Vagina (tissue), 2 donors: ENCODE measurements at places on chromosomes 16 and 17.

DNA sequence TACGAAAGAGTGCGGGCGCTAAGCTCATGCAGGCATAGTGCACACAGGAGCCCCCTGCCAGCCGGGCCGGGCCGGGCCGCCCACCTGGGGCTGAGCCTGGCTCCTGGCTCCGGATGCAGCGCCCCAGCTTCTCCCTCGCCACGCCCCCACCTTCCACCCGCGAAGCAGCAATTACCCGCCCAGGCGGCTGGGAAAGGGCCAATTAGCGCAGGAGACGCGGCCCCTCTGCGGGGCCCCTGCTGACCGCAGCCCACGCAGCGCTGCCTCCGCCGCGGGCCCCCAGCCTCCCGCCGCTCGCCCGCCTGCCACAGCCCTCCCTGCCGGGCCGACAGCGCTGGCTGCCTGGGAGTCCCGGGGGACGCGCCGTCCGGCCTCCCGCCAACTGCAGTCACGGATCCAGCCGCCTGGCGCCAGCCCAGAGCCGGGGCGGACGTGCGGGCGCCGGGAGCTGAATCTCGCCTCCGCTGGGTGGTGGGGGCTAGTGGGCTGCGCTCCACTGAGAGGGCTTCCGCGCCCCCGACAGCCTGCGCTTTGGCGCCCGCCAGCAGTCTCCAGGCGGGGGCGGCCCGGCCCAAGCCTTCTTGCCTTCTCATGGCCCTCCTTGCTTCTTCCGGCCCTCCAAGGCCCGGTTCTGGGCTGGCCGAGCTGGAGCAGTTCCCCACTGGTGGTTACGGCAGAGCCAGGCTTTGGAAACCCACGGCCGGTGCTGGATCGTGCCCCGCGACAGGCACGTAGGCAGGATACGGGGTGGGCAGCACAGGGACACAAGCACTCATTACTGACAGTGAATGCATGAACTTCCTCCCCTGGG is 14.9 kb upstream of the CBFB start:
- no peak for DNase-seq

DNA sequence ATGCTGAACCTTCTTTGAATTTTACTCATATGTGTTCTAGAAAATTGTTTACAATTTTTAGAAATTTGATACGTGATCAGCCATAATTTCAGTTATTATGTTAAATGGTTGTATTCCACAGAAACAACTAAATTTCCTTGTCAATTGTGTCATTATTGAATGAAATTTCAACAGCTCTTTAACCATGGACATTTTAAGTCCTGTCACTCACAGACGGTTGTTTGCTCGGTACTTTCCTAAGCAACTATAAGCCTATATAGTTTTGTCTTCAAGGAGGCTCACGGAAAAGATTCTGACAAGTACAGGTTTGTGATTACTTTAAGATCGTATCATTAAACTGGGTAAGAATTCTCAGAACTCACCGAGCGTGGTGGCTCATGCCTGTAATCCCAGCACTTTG is 31.8 kb downstream of the SLC39A11 start:
- DNase-seq = no peak

- no peak for DNase-seq
Observed at GRCh38 chr16:1258225-1258600, 2.3 kb downstream of the TPSD1 start.

DNA sequence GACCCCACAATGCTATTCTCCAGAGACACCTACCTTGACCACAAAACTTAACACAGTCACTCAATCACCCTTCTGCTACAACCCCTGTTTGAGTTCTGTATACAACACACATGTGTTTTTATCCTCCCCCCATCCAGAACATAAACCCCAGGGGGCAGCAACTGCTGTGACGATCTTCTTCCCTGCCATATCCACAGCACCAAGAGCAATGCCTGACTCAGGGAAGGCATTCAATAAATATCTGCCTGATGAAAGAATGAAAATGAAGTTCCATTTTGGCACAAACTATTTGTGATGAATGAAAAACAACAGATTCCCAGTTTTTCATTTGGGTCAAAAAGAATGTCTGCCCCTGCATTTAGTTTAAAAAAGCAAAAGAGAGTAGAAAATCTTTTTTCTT is 27.0 kb downstream of the ASIC2 start:
- DNase-seq = no peak

DNA sequence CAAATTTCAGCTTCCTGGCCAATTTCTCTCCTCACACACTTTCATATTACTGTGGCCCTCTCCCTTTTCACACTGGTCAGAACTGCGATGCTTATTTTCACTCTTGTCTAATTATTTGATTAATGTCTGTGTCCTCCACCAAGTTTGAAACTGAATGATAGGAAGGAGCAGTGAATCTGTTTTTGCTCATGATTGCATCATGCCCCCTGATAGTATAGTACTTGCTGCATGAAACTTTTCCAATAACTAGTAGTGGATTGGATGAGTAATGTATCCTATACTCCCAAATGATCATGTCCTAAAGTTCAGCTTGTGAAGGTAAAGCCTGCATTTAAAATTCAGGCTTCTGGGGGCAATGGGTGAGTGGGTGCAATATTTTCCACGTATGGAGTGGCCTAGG is 121.2 kb downstream of the ASIC2 start:
- DNase-seq = no peak

DNA sequence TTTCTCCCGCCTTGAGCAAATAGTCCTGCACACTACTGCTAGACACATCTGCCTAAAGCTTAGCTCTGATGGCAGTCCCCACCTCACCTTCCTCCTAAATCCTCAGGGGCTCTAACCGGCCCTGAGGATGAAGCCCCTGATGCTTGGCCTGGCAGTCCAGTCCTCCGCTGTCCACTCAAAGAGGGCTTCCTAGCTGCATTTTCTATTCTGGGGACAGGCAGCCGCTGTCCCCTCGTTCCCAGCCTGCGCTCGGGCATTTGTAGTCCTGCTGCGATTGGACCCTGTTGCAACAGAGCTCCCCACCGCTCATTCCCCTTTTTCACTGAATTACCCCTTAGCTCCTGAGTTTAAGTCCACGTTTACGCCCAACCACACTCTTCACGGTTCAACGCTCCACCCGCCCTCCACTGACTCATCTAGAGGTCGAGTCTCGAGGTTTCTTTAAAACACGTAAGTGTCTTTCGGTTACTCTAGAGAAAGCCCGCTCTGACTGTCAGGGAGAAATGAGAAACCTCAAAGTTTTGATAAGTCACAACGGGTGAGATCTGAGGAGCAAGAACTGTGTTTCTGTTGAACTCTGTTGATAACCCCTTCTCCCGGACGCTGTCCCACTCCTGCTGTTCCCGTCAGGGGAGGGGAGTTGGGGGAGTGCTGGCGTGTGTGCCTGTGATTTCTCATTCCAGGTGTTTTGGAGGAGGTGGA is 4.5 kb downstream of the CCR7 start:
- DNase-seq = no peak

DNA sequence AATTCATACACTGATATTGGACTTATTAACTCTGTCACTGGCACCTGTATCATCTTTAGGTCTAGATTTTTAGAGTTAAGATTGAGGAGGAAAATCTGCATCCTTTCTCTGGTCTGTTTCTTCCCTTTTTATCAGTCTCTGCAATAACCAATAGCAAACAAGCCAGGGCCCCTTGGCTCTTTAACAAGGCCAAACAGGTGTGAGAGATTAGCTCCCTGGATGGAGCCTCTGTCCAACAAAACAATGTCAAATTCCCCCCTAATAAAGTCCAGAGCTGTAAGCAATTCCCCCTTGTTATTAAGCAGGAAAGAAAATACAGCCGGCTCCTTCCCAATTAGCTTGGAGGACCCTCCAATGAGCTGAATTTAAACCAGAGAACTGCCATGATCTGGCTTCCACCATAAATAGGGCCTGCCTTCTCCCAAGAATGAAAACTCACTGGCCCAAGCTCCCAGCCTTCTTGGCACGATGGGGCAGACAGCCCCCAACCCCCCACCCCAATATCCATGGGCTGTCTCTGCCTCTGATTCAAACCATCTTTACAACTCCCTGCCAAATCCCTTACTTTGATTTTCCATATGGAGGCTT is 56.1 kb upstream of the SOX9 start:
- DNase-seq = no peak

- DNase-seq = no peak
Observed at GRCh38 chr16:84907575-84907974, 87.8 kb downstream of the CRISPLD2 start.

DNA sequence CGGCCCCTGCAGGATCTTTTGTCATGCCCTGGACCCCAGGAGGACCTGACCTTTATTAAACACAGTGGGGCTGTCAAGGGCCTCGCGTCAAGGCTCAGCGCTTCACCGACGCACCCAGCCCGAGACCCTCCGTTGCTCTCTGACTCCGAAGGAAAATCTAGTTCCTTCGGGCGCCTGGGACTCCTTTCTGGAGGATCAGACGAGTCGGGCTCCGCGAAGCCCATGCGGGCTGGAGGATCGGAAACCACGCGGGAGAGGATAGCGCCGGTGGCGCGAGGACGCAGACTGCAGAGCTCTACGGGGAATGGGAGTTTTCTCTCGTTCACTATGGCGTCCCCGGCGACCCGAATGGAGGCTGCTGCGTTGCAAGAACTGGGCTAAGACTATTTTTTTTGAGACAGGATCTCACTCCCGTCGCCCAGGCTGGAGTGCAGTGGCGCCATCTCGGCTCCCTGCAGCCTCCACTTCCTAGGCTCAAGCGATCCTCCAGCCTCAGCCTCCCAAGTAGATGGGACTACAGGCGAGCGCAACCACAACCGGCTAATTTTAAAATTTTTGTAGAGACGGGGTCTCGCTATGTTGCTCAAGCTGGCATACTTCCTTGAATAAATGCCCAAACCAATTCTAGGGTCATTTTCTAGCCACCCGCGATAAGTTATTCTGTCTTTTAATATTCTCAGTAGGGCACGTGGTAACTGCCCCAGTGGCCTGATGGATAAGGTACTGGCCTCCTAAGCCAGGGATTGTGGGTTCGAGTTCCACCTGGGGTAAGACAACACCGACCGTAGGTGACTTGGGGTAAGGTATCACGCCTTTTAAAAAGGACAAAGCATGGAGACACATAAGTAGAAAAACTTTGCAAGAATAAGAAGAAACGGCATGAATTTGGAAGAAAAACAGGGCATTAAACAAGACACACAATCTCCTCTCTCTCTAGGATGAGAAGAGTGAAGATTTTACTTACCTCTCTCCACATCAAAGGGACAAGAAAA is 5.5 kb downstream of the OR1F1 start:
- no peak for DNase-seq

DNA sequence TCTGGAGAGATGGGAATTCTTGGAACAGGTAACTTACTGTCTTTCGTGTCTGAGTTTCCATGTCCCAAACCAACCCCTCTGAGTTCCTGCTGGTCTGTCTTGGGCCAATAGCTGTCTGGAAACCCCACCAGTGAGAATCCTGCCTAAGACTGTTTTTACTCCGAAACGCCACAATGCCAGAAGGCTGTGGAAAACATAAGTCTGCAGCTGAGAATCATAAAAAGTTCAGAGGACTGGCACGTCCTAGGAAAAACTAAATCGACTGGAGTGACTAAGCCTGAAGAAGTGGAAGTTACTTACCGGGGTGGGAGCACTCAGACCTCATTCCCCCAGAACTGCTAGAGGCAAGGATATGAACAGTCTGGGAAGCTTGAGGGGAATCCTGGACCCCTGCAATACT is 13.3 kb downstream of the LRRC75A start:
- DNase-seq = no peak

GRCh38 chr16:81467072-81467471 is 22.5 kb downstream of the CMIP start:
- DNase-seq = no peak

DNA sequence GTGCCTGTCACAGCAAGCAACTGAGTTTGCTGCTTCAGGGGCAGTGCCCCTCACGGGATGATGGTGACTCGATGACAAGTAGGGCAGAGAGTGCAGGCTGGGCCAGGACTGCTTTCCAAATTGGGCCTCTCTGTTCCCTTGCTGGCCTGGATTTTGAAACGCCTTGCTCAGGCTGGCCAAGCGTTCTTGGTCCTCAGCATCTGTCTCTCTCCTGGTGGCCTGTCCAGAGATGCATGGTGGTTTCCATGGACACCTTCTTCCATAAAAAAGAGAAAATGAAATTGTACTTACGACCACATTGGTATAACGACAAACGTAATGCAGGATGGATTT is 19.4 kb upstream of the PRM1 start:
- DNase-seq = no peak

GRCh38 chr17:81102869-81103268 is 62.4 kb upstream of the PVALEF start:
- DNase-seq = no peak

DNA sequence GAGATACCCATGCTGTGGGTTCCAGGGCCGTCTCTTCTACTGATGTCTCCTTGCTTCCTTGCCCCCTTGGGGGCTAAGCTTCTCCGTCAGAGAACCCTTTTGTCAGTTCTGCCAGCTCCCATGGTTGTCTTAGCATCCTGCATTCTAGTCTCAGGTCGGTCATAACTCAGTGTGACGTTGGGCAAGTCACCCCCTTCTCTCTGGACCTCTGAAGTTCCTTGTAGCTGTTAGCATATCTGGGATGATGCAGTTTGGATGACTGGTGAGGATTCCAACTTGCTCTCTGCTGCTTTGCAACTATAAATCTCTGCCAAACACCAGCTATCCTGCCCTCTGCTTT is 8.9 kb upstream of the MYL4 start:
- no peak for DNase-seq

DNA sequence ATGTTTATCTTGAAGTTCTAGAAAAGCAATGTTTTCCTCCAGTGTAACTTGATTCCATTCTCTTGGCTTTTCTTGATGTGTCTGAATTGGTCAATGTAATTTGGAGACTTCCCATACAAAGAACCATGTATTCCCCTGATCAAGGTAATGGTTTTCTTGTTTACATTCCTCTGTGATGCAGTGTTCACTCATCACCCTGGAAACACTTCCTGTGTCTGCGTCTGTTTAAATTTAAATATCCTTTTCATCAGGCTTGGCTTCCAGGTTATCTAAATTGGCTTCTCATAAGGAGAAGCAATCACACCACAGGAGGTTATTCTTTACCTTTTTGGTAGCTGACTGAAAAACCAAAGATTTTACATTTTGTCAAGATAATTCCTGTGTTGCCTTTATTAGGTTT is 237.3 kb upstream of the WSCD1 start:
- no peak for DNase-seq

GRCh38 chr17:81543339-81543675 is 8.8 kb downstream of the FAAP100 start:
- no peak for DNase-seq

- DNase-seq = no peak
Observed at GRCh38 chr17:71849783-71850768, 270.7 kb upstream of the SOX9 start.

GRCh38 chr17:81794509-81794908 is 9.4 kb upstream of the GCGR start:
- DNase-seq = no peak

DNA sequence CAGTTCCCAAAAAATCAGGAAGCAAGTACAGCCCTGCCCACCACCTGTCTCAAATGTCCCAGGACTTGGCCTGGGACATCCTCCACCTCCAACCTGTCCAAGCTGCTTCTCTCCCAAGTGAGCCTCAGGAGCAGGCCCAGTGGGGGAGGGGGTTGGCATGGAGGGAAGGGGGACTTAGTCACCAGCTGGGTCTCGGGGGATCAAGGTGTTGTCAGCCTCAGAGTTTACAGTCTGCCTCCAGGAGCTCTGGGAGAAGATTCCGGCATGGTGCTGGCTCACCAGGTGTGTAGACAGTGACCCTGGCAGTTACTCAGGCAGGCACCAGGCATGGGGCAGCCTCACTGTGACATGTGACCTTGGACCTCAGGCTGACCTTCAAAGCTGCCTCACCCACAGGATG is 19.7 kb downstream of the ZNF423 start:
- no peak for DNase-seq
